CD8-positive, alpha-beta memory T cell (primary cell): ENCODE measurements at places on chromosomes 13 and 19.

- no peak for DNase-seq
Observed at GRCh38 chr19:53642381-53643099, 10.7 kb downstream of the DPRX start.

DNA sequence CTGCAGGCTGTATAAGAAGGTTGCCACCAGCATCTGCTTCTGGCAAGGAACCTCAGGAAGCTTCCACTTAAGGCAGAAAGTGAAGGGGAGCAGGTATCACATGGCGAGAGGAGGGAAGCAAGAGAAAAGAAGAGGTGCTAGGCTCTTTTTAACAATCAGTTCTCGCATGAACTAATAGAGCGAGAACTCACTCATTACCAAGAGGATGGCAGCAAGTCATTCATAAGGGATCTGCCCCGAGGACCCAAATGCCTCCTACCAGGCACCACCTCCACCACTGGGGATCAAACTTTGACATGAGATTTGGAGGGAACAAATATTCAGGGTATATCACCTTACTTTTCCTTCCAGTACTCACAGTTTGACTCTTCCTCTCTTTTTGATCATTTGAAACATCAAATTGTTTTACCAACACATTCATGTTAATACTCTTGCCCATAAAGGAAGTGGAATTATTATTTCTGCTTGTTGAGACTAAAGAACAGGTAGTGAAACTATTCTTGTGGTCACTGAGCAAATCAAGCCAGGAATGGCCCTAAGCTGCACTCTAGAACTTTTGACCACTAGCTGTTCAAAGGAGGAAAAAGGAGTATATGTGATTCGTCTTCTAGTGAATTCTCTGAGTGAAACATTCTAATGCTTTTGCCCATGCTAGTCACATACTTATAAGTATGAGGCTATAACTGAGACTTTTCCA, 45.0 kb downstream of the LACC1 start:
- no peak for DNase-seq

DNA sequence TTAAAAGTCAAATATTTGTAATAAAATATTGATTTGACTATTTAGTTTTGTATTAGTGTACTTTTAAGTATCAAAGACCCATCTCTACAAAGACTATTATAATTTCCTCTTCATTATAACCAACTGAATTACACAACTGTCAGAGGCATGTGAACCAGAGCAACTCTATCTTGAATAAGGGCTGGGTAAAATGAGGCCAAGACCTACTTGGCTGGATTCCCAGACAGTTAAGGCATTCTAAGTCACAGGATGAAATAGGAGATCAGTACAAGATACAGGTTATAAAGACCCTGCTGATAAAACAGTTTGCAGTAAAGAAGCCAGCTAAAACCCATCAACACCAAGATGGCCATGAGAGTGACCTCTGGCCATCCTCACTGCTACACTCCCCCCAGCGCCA, 36.2 kb upstream of the ATP12A start:
- no peak for DNase-seq

DNA sequence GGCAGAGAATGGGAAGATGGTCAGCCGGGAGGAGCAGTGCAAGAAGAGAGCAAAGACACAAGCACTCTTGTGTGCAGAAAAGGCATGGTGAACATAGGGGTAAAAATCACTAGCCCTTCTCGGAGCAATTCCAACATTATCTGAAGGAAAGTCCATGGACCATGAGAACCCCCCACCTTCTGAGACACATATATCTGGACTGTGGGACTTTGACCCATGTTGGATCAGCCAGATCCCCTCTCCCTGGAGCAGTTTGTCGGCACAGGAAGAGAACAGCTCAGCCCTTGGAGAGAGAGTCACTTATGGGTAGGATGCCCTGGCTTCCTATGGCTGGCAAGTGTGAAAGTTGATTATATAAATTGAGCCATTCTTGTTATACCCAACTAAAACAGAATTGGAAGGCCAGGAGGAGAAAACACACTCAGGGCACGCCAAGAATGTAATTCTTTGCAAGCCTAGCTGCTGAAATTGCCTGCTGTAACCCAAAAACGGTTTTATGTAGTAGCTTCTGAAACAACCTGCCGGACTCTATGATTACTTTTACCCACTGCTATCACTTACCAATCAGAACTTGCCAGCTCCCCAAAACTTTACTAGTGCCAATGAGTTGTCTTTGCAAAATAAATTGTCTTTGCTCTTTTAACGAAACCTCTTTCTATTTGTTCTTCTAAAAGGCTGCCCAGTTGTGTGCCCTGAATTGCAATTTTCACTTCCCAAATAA, 62.8 kb upstream of the ZNF599 start:
- no peak for DNase-seq

DNA sequence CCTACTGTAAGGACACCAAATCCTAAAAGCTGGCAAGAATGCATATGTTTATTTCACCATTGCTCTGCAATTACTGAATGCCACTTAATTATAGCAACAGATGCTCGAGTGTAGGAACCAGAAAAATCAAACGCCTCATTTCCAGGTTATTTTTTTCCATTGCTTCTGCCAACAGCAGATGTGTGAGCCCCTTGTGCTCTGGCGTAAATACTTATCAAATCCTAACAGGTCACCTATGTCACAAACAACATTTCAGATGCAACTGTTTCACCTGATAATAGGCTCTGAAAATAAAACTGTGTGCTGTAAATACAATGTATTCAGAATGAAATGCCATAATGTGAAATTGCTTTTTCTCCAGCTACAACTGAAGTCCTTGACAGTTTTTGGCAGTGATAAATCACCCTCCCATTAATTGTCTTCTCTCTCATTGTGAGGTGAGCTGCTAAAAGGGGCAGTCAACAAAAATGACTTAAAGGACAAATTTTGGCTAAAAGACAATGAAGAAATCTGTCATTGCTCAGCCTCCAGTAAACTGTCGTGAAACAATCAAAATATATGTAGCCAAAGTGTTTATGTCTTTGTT, 344.0 kb downstream of the DACH1 start:
- DNase-seq: no peak

GRCh38 chr19:29908963-29909944, 32.8 kb upstream of the URI1 start:
- DNase-seq: no peak

GRCh38 chr13:113077566-113077952, 28.0 kb upstream of the F7 start:
- no peak for DNase-seq

- no peak for DNase-seq
Observed at GRCh38 chr19:5177745-5178450, 162.7 kb downstream of the PTPRS start.

- no peak for DNase-seq
Observed at GRCh38 chr19:18430417-18431144, 7.4 kb downstream of the ISYNA1 start.

DNA sequence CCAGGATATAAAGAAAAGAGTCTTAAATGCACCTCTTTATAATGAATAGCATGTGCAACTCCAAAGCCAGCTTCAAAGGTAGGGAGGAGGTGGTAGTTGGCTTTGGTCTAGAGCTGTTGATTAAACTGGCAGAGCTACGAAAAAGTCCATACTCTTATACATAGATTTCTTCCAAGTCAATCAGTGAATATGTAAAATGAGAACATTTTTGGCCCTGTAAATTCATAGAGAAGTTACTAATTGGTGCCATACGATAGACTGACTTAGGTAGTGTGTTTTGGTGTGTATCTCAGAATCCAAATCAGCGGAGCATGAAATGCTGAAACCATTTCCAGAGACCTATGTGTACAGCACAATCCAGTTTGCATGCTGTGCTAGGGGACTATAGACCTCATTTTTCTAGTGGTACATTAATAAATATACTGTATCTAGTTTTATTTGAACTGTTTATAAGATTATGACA, 17.1 kb upstream of the DPY19L3 start:
- DNase-seq: no peak

GRCh38 chr19:12482509-12482886, 2.1 kb downstream of the ZNF709 start:
- DNase-seq: no peak

DNA sequence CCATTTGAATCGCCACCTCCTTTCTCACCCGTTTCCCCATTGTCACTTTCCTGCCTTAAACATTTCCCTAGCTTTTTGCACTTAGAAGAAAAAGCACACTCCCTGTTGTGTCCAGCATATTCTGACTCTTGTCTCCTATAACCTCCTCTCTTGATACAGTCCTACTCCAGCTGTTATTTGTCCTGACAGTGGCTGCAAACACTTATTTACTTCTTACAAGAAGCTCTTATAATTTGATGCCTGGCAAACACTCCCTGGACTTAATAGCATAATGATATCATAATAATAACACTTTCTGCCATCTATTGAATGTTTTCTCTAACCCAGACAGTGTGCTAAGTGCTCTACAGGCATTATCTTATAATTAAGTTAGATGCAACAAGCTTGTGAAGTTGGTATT, 76.6 kb downstream of the DGKH start:
- no peak for DNase-seq

- no peak for DNase-seq
Observed at GRCh38 chr13:97540696-97541095, 106.7 kb downstream of the RAP2A start.

DNA sequence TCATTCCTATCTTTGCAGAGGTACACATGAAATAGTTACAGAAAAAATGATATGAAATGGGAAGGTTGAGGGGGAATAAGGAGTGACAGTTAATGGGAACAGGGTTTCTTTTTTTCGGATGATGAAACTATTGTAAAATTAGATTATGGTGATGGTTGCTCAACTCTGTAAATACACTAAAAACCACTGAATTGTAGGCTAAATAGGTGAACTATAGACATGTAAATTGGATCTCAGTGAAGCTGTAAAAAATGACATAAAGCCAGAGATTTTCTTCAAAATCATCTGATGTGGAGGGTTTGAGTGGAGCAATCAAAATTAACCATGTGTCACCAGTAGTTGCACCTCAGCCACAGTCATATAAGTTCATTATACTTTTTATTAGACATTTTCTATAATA, 6.6 kb upstream of the FLT3 start:
- DNase-seq: no peak

DNA sequence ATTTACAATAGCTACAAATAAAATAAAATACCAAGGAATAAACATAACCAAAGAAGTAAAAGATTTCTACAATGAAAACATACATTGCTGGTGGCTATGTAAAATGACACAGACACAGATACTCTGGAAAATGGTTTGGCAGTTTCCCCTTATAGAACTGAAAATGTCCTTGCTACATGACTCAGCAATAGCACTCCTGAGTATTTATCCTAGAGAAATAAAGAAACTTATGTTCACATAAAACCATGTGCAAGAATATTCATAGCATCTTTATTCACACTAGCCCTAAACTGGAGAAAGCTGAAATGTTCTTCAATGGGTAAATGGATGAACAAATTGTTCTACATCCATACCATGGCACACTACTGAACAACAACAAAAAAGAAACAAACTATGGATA, 100.2 kb upstream of the RFC3 start:
- no peak for DNase-seq

GRCh38 chr19:49946415-49946814, 14.6 kb downstream of the SIGLEC11 start:
- DNase-seq: no peak

- DNase-seq: no peak
Observed at GRCh38 chr19:52335768-52336116, 301 bp upstream of the ZNF610 start.

DNA sequence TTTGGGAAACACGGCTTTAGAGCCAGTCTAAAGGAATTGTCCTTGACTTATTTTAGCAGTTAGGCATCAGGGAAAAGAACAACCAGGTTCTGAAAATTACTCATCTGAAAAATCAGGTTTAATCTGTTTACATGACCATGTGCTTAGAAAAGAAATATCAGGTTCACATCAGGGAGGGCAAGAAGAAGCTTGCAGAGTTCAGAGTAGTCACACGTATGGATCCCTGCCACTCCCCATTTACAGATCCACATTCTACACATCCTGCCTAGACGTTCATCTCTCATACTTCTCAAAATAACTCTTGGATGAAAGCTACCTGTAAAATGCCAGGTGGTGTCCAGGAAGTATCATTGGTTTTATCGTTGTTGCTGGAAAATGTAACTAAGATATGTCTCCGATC, 14.0 kb upstream of the PHF11 start:
- no peak for DNase-seq

DNA sequence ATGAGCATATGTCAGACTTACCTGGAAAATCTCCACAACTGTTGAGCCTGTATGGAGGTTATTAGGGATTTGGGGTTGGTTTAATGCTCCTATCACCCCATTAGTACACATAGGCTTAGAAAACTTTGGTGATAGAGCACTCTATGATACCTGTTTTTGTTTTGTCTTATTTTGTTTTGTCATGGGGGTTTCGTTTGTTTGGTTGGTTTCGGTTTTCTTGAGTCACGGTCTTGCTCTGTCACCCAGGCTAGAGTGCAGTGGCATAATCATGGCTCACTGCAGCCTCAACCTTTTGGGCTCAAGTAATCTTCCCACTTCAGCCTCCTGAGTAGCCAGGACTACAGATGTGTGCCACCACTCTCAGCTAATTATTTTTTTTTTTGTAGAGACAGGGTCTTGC, 70.0 kb downstream of the MZT1 start:
- DNase-seq: no peak

DNA sequence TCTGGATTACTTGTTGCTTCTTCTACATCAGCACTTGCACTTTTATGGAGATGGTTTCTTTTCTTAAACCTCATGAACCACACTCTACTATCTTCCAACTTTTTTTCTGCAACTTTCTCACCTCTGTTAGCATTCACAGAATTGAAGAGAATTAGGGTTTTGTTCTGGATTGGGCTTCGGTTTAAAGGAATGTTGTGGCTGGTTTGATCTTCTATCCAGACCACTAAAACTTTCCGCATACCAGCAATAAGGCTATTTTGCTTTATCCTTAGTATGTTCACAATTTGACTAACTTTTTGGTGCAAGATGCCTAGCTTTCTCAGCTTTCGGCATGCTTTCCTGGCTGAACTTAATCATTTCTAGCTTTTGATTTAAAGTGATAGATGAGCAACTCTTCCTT, 666.7 kb upstream of the MIR17HG start:
- DNase-seq: no peak

GRCh38 chr13:96082640-96083039, 7.3 kb upstream of the HS6ST3 start:
- no peak for DNase-seq

DNA sequence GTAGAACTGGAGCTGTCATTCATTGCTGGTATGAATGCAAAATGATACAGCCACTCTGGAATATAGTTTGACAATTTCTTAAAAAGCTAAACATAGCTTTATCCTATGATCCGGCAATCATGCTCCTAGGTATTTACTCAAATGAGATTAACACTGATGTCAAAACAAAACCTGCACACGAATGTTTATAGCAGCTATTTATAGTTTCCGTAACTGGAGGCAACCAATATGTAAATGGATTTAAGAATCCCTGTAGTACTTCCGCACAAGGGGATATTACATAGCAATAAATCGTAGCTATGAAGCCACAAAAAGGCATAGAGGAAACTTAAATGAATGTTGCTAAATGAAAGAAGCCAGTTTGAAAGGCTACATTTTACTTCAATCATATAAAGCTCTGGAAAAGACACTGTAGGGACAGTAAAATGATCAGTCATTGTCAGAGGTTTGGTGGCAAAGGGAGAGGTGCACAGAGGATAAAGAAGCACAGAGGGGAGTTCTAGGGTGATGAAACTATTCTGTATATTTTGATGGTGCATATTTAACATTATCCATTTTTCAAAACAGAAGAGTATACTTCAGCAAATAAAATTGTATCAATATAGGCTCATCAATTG, 1893.0 kb upstream of the PCDH20 start:
- no peak for DNase-seq
